ENCODE measurements at places on chromosomes 7 and 10. TPM values are rescaled to one million over a fixed set of nuclear protein-coding genes. Genes with fewer than 3 reads are reported as not detected.
A peak's percentile ranks its signal among the peaks of the same experiment; 100 is the strongest.

- H3K4me1 ChIP-seq, result peaks cover 8% of the 10 kb centered on the region
- no peaks in the 10 kb centered on the region for H3K27me3 ChIP-seq
- DNase-seq, result peak; percentile 19
- H3K4me3 ChIP-seq, result no peak overlapping the region
- no peak overlapping the region for H3K27ac ChIP-seq
- H3K36me3 ChIP-seq, result no peaks in the 10 kb centered on the region
Observed at GRCh38 chr10:22420787-22421517, 75.7 kb downstream of the SPAG6 start.

- H3K4me1 ChIP-seq, result peaks cover 13% of the 10 kb centered on the region
- H3K27ac ChIP-seq, result no peak overlapping the region
- H3K27me3 ChIP-seq, result no peaks in the 10 kb centered on the region
- H3K36me3 ChIP-seq, result peaks cover 4% of the 10 kb centered on the region
- DNase-seq, result peak; percentile 26
- no peak overlapping the region for H3K4me3 ChIP-seq
Observed at GRCh38 chr7:29345590-29345989, 151.0 kb downstream of the CHN2 start.

The ZNF485 gene
- 1.5 TPM for polyA plus RNA-seq

DNA sequence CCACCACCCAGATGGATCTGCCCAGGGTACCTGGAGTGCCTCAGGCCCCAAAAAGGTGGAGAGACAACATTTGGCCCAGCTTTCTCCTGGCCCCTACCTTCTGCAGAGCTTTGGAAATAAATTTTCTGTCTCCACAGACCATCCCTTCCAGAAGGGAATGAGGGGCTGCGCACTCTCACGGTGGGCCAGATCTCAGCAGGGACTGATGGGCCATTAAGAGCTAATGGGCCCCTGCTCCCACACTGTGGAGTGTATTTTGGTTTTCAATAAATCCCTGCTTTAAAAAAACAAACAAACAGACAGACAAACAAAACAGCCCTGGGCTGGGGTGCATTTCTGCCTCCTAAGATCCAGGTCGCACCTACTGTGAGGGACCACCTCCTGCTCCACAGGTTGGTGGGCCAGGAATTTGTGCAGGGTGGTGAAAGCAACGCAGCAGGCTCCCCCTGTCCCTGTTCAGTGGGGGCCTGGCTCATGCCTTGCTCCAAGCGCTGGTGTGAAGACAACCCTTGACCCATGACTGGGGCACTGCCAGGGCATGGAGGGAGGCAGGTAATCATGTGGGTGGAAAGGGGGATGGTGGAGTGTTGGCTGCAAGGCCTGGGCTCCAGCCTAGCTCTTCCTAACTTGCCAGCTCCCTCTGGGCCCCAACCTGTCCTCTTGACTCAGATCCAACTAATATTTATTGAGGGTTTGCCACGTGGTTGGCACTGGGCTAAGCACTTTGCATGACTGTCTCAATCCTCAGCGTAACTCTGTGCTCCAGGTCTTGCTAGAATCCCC, 88.5 kb downstream of the COL13A1 start:
- no peak overlapping the region for H3K27ac ChIP-seq
- no peaks in the 10 kb centered on the region for H3K36me3 ChIP-seq
- no peak overlapping the region for H3K4me3 ChIP-seq
- no peaks in the 10 kb centered on the region for H3K4me1 ChIP-seq
- H3K27me3 ChIP-seq, result no peaks in the 10 kb centered on the region
- no peak for DNase-seq

DNA sequence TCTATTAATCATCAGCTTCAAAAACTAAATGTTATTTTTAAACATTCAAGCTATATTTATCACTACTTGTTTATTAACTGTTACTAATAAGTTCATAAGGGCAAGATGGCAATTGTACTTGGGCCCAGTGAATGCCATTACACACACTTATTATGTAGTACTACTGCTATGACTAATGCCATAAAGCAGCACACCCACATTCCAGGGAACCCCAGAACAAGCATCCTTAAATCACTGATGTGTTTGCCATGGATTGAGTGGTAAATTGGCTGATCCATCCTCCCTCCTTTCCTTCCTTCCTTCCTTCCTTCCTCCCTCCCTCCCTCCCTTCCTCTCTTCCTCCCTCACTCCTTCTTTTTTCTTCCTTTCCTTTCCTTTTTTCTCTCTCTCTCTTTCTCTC, 37.4 kb upstream of the RSU1 start:
- H3K27ac ChIP-seq, result no peak overlapping the region
- DNase-seq, result no peak
- H3K36me3 ChIP-seq, result no peaks in the 10 kb centered on the region

The UCMA gene
- not detected for polyA plus RNA-seq

- DNase-seq, result no peak
- H3K4me3 ChIP-seq, result no peak overlapping the region
- H3K36me3 ChIP-seq, result no peaks in the 10 kb centered on the region
- no peak overlapping the region for H3K27ac ChIP-seq
- H3K27me3 ChIP-seq, result no peaks in the 10 kb centered on the region
Observed at GRCh38 chr10:78861529-78862327, 207.0 kb upstream of the ZMIZ1 start.

- H3K4me1 ChIP-seq, result no peaks in the 10 kb centered on the region
- no peak overlapping the region for H3K27ac ChIP-seq
- H3K36me3 ChIP-seq, result peaks cover 26% of the 10 kb centered on the region
- H3K4me3 ChIP-seq, result no peak overlapping the region
- no peak for DNase-seq
Observed at GRCh38 chr7:92306153-92306552, 60.4 kb downstream of the ANKIB1 start.

GRCh38 chr7:83455612-83456011, 193.3 kb downstream of the SEMA3E start:
- H3K4me3 ChIP-seq, result no peak overlapping the region
- no peaks in the 10 kb centered on the region for H3K27me3 ChIP-seq
- H3K27ac ChIP-seq, result no peak overlapping the region
- no peaks in the 10 kb centered on the region for H3K36me3 ChIP-seq
- no peak for DNase-seq
- H3K4me1 ChIP-seq, result no peaks in the 10 kb centered on the region

DNA sequence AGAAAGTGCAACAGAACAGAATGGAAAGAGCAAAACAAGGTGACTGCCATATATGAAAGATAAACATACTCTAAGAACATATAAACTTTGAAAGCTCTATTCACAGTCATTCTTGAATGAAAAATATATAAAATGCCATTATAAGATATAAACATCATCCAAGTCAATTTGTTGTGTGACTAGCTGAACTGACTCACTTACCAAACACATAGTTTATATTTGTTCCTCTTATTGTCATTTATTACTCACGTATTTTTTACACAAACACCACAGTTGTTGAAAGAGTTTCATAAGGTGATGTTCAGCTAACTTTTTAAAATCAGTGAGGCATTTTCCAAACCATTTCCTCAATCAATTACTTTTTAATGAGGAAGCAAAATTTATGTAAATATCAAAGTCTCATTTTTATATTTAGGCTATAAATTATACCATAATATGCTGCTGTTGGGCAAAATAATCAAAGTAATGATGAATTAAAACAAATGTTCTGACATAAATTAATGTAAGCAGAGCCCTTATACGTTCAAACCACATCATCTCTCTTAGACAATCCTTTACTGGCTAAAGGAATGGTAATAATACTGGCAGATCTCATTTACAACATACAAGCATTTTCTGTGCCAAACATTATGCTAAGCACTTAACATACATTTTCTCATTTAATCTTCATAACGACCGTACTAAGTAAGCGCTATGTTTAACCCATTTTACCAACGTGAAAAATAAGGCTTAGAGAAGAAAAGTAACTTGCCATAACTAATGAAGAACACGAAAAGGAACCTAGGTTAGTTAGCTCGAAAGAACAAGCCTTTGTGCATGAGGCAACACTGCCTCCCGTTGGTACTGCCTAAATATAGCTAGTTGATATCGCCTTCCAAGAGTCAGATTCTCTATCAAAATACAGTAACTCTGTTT, 7.3 kb downstream of the LRRN3 start:
- H3K36me3 ChIP-seq, result no peaks in the 10 kb centered on the region
- no peaks in the 10 kb centered on the region for H3K4me1 ChIP-seq
- peak; percentile 7 for DNase-seq
- H3K27ac ChIP-seq, result no peak overlapping the region

The RNF148 gene
- not detected for polyA plus RNA-seq

DNA sequence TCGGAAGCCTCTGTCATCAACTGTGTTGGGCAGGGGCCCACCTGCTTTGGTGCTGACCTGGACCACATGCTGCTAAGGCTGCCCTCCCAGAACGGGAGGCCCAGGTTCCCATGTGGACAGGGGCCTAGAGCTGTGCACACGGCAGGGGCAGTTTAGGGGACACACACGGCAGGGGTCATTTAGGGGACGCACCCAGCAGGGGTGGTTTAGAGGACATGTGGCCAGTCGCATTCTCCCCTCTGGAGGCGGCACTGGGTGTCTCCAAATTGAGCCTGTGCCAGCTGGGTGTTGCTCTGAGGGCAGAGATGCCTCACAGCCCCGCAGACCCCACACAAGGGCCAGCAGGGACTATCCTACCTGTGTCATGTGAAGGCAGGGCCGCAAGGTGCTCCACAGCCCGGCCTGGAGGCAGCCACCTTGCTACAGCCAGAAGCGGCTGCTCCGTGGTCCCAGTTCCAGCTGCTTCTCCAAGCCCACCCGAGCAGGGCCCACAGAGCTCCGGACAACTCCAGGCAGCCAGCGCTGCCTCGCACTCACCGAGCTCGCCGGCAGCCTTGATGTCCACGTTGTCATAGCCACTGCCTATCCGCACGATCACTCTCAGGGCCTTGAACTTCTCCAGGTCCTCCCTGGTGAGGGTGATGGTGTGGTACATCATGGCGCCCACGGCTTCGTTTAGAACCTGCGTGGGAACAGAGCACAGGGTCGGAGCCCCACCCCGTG, 60.7 kb downstream of the ZRANB1 start:
- DNase-seq, result no peak
- no peaks in the 10 kb centered on the region for H3K4me1 ChIP-seq
- H3K4me3 ChIP-seq, result no peak overlapping the region

The UNCX gene
- not detected for polyA plus RNA-seq

DNA sequence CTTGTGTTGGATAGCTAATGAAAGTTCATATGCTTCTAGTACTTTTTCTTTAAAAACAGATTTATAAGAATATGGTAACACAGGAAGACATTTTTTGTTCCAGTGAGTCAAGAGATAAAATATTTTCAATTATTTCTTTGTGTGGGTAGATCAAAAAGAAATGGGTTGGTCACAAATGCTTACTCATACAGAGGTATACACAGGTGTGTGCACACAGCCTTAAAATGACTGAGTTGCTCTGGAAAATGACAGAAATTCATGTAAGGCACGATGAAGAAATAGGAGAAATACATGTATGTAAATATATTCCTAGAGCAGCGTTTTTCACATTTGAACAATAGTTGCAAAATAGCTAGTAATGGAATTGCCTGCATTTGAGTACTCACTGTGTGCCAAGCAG, 66.0 kb downstream of the ST7 start:
- H3K4me1 ChIP-seq, result peaks cover 11% of the 10 kb centered on the region
- no peaks in the 10 kb centered on the region for H3K36me3 ChIP-seq
- H3K4me3 ChIP-seq, result no peak overlapping the region

- H3K27me3 ChIP-seq, result peaks cover 3% of the 10 kb centered on the region
- H3K36me3 ChIP-seq, result no peaks in the 10 kb centered on the region
Observed at GRCh38 chr7:31059551-31059950, 7.4 kb downstream of the ADCYAP1R1 start.

The DRGX gene
- polyA plus RNA-seq, result not detected

DNA sequence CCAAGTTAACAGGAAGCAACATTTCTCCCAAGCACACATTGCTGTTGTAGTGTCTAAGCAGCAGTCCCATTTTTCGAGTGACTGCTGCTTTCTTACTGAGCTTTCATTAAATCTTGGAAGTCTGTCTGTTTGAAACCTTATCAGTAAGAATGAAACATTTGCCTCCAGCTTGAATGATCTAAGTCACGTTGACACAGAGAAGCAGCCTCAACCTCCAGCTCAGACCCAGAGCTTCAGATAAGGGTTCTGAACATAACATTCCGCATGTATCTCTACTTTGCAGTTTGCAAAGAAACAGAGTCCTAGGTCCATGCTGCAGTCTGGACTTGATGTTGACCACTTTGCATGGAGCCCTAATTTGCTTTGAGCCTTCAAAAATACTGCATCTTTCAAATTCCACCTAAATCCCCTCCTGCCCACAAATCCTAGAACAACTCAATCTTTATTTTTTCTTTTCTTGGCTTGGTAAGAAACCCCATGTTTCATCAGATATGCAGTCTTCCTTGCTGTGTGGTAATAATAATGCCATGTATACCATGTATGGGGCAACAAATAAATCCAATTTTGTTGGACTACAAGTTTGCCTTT, 698.7 kb upstream of the IGFBP3 start:
- no peak for DNase-seq
- H3K4me1 ChIP-seq, result no peaks in the 10 kb centered on the region
- H3K27ac ChIP-seq, result no peak overlapping the region
- no peaks in the 10 kb centered on the region for H3K27me3 ChIP-seq
- H3K4me3 ChIP-seq, result no peak overlapping the region

The RPEL1 gene
- not detected for polyA plus RNA-seq

DNA sequence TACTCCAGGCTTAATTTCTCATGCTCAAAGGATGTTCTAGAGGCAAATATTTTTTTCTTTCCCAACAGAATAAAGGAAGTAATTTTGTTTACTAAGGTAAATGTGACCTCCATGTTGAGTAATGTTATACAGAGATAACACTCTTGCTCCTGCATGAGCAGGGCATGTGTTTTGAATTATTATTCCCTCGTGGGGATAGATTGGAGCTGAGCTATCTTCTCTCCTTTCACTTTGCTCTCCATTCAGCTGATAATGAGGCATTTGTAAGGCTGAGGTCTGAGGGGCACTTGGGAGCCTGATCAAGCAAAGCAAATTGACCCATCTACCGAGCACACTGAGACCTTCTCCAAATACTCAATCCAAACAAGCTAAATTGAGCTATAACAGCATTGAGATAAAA, 50.7 kb upstream of the GHITM start:
- no peaks in the 10 kb centered on the region for H3K36me3 ChIP-seq
- no peak overlapping the region for H3K27ac ChIP-seq
- H3K4me1 ChIP-seq, result no peaks in the 10 kb centered on the region
- H3K4me3 ChIP-seq, result no peak overlapping the region
- DNase-seq, result no peak

- H3K27ac ChIP-seq, result no peak overlapping the region
- H3K4me3 ChIP-seq, result no peak overlapping the region
- no peaks in the 10 kb centered on the region for H3K4me1 ChIP-seq
Observed at GRCh38 chr10:117492504-117492903, 50.0 kb upstream of the EMX2 start.

DNA sequence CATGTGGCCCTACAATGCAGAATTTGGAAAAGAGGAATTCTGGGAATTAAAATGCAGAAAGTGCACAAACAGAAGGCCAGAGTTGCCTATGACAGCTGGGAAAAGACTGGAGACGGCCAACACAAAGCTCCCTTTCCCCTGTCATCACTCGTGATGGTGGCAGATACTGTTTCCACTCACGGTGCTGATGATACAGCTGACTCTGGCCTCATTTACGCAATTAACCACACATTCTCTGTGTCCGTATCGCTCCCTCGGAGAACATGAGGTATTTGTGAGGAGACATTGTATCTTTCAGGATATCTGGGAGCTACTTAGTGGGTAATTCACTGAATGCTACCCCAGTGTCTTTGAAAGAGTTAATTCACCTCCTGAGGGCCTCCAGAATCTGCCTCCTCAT, 172.8 kb downstream of the TAX1BP1 start:
- H3K4me3 ChIP-seq, result no peak overlapping the region
- H3K4me1 ChIP-seq, result no peaks in the 10 kb centered on the region
- no peaks in the 10 kb centered on the region for H3K36me3 ChIP-seq
- H3K27me3 ChIP-seq, result no peaks in the 10 kb centered on the region
- no peak for DNase-seq

The ASB10 gene
- not detected for polyA plus RNA-seq
